ENCODE measurements at places on chromosomes 7 and 10.

DNA sequence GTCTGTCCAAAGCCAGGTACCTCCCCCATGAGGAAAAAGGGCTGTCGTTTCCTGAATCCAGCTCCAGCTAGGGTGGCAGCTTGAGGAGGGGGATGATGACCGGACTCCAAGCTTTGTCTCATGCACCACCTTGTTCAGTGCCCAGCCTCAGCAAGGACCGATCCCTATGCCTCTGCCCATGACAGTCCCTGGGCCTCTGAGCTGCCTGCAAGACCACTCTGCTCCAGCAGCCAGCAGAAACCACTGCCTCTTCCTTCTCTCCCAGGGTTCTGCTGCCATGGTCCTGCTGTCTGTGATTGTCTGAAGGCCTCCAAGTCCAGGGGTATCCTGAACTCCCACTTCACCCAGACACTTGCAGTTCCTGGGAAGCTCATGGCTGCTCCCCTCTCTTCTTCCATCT, 21.3 kb upstream of the GDF10 start:
- H3K27me3 ChIP-seq = peaks cover 49% of the 10 kb centered on the region
- no peaks in the 10 kb centered on the region for H3K4me1 ChIP-seq
- DNase-seq = no peak
- H3K36me3 ChIP-seq = no peaks in the 10 kb centered on the region

- H3K4me1 ChIP-seq = no peaks in the 10 kb centered on the region
- H3K27ac ChIP-seq = no peak overlapping the region
- no peaks in the 10 kb centered on the region for H3K36me3 ChIP-seq
- H3K4me3 ChIP-seq = no peak overlapping the region
Observed at GRCh38 chr10:51377932-51378599, 303.8 kb downstream of the PRKG1 start.

GRCh38 chr7:1300206-1300605, 67.5 kb downstream of the UNCX start:
- H3K27ac ChIP-seq = no peak overlapping the region
- peaks cover 28% of the 10 kb centered on the region for H3K4me1 ChIP-seq
- peaks cover 30% of the 10 kb centered on the region for H3K27me3 ChIP-seq
- no peak for DNase-seq

- H3K36me3 ChIP-seq = no peaks in the 10 kb centered on the region
- H3K4me1 ChIP-seq = no peaks in the 10 kb centered on the region
- no peak overlapping the region for H3K27ac ChIP-seq
- no peak overlapping the region for H3K4me3 ChIP-seq
- no peaks in the 10 kb centered on the region for H3K27me3 ChIP-seq
Observed at GRCh38 chr7:92875719-92876118, 39.3 kb upstream of the CDK6 start.

DNA sequence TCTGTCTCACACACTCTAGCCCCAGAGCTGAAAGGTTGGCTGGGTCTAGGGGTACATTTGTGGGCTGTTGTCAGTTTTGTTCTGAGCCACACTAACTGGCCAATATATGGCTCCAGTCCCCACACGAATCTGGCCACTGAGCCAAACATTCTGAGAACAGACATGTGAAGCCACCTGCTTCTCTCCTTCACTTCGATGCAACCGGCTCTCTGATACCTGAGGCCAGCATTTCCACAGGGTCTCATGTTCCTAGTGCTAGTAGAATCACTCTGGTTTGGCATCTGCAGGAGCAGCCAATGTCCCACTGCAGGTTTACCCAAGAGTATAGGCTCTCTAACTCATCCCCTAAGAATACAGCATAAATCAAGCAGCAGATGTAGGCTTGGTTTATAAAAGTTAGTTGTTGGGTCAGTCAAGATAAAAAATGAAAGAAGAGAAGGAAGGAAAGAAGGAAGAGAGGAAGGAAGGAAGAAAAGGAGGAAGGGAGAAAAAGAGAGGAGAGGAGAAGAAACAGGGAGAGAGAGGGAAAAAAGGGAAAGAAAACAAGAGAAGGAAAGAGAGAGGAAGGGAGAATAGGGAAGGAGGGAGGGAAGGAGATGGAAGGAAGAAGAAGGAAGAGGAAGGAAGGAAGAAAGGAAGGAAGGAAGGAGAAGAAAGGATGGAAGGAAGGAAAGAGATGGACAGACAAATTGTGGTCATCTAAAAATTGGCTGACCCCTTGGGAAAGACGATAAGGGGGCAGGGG, 75.1 kb downstream of the STRA8 start:
- H3K36me3 ChIP-seq = no peaks in the 10 kb centered on the region
- H3K4me1 ChIP-seq = no peaks in the 10 kb centered on the region
- H3K27me3 ChIP-seq = peaks cover 34% of the 10 kb centered on the region
- DNase-seq = no peak

DNA sequence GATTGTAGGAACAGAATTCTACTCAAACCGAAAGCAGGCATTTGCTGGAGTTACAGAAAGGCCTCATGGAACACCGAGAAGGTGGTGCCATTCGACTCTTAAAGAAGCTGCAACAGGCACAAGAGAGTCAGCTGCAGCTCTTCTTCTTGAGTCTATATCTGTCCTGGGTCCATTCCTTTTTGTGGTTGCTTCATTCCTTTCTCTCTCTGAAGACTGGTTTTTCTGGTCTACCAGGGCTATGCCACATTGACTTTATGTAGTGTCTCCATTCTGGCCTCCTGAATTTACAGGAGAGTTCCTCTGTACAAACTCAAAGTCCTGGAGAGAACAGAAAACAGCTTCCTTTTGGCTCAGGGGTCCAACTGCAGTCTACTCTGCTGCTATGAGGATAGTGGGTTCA, 132.8 kb downstream of the CFTR start:
- no peaks in the 10 kb centered on the region for H3K4me1 ChIP-seq
- H3K36me3 ChIP-seq = no peaks in the 10 kb centered on the region
- no peak overlapping the region for H3K27ac ChIP-seq
- H3K27me3 ChIP-seq = no peaks in the 10 kb centered on the region

- H3K27me3 ChIP-seq = no peaks in the 10 kb centered on the region
- no peaks in the 10 kb centered on the region for H3K4me1 ChIP-seq
- peak; percentile 10 for DNase-seq
- no peak overlapping the region for H3K27ac ChIP-seq
- no peak overlapping the region for H3K4me3 ChIP-seq
Observed at GRCh38 chr10:91702620-91703019, 69.7 kb upstream of the PPP1R3C start.

DNA sequence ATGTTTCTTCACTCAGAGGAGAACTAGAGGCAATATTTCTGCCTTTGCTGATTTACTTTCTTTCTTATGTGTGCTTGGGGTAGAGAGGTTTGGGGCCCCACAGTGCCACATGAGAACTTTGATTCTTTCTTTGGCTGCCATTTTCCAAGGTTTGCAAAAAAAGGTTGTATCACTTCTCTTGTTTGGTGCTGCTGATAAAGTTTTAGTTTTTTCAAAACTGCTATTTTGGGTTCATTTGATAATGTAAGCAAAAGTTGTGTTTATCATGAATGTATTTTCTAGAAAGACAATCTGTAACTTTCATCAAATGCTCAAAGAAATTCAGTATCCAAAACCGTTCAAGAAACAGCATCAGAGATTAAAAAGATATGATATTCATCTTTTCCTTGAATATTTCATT, 30.6 kb upstream of the PARP12 start:
- H3K4me1 ChIP-seq = no peaks in the 10 kb centered on the region
- peaks cover 27% of the 10 kb centered on the region for H3K36me3 ChIP-seq
- H3K27me3 ChIP-seq = no peaks in the 10 kb centered on the region
- H3K27ac ChIP-seq = no peak overlapping the region
- H3K4me3 ChIP-seq = no peak overlapping the region
- no peak for DNase-seq

- H3K4me3 ChIP-seq = no peak overlapping the region
- H3K27ac ChIP-seq = no peak overlapping the region
- no peaks in the 10 kb centered on the region for H3K4me1 ChIP-seq
- DNase-seq = no peak
Observed at GRCh38 chr7:81725812-81726127, 44.1 kb downstream of the HGF start.

GRCh38 chr7:53672681-53673080, 637.2 kb downstream of the POM121L12 start:
- no peak overlapping the region for H3K27ac ChIP-seq
- no peaks in the 10 kb centered on the region for H3K36me3 ChIP-seq
- H3K4me3 ChIP-seq = no peak overlapping the region
- no peaks in the 10 kb centered on the region for H3K27me3 ChIP-seq

DNA sequence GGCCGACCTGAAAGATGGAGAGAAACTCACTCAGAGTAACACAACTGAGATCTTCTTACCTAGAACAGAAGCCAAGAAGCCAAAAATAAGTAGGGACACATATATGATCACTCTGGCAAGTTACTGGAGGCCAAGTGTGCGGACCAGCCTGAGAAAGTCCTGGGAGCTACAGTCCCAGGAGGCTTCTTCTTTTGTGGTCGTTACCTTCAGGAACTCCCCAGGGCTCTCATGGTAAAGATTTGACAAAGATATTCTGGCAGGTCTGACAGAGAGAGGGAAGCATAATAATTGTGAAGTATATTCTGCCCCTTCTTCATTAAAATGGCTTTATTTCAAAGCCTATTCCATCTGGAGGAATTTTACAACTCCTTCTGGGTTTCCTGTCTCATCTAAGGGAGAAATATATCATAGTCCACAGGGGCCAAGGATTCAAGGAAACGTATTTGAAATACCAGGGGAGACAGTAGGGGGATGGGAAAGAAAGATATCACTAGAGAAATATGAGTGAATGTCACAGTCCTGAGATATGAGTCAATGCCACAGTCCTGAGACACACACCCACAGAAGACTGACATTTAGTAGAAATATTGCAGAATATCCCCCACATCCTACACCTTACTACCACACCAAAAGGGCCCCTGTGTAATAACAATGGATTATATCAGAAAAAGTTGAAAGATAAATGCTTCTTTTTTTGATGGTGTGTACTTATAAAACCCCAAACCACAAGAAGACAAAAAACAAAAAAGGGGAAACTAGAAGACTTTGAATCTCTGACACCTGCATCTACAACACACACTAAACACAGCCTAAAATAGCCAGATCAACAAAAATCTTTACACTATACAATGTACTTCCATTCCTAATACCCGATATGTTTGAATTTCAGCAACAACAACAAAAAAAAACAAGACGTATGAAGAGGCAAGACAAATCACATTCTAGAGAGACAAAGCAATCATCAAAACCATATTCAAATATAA, 594.2 kb upstream of the NRG3 start:
- H3K27me3 ChIP-seq = no peaks in the 10 kb centered on the region
- H3K4me3 ChIP-seq = no peak overlapping the region
- H3K4me1 ChIP-seq = no peaks in the 10 kb centered on the region
- no peak for DNase-seq
- no peaks in the 10 kb centered on the region for H3K36me3 ChIP-seq
- H3K27ac ChIP-seq = no peak overlapping the region

DNA sequence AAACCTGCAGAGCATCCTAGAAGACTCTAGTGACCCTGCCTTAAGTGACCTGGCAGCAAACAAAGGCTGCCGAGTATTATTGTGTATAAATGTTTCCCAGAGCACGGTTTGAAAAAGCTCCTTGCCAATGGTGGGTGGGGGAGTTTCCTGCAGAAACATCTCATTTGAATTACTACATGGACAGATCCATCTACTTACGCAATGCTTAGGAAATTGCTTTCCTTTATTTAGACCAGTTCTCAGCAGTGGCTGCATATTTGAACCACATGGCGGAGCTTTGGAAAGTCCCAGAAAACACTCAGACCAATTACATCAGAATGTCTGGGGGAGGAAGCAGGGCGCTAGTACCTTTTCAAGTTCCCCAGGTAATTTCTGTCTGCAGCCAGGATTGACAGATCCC, 560.9 kb downstream of the SDK1 start:
- DNase-seq = no peak
- no peaks in the 10 kb centered on the region for H3K27me3 ChIP-seq
- no peak overlapping the region for H3K4me3 ChIP-seq
- H3K4me1 ChIP-seq = no peaks in the 10 kb centered on the region
- H3K27ac ChIP-seq = no peak overlapping the region
- H3K36me3 ChIP-seq = no peaks in the 10 kb centered on the region

GRCh38 chr10:43046288-43046991, 30.4 kb upstream of the RET start:
- H3K27ac ChIP-seq = no peak overlapping the region
- H3K27me3 ChIP-seq = peaks cover 20% of the 10 kb centered on the region
- no peak overlapping the region for H3K4me3 ChIP-seq
- no peaks in the 10 kb centered on the region for H3K4me1 ChIP-seq
- no peak for DNase-seq

GRCh38 chr10:86522510-86522855, 891 bp upstream of the WAPL start:
- no peak for DNase-seq
- H3K4me3 ChIP-seq = peak overlapping the region; percentile 92
- H3K4me1 ChIP-seq = peaks cover 10% of the 10 kb centered on the region
- H3K36me3 ChIP-seq = peaks cover 16% of the 10 kb centered on the region
- H3K27me3 ChIP-seq = no peaks in the 10 kb centered on the region

DNA sequence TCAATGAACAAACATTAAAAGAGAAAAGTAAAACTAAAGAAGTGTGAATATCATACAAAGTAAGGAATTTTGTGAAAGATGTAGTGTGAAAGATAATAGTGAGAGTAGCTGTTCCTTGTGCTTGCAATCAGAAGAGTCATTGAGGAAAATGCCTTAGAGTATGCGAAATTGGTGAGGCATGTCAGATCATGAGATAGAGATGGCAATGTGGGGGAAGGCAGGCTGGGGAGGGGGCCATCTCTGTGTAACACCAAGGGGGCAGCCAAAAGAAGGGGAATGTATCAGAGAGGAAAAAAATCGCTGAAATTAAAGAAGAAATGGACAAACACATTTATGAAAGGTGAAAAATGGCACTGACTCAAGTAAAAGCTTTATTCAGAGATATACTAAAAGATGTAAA, 19.6 kb upstream of the PRKAR2B start:
- DNase-seq = no peak
- H3K36me3 ChIP-seq = no peaks in the 10 kb centered on the region
- no peaks in the 10 kb centered on the region for H3K27me3 ChIP-seq
- H3K4me1 ChIP-seq = peaks cover 39% of the 10 kb centered on the region
- H3K4me3 ChIP-seq = no peak overlapping the region

- H3K27me3 ChIP-seq = no peaks in the 10 kb centered on the region
- H3K4me1 ChIP-seq = no peaks in the 10 kb centered on the region
- H3K27ac ChIP-seq = no peak overlapping the region
- DNase-seq = no peak
Observed at GRCh38 chr7:137337902-137338301, 5.6 kb downstream of the PTN start.
